Activated CD4-positive, CD25-positive, alpha-beta regulatory T cell treated with anti-CD3 and anti-CD28 coated beads, Interleukin-2, amount 50 U/mL, for 16 hours (primary cell): ENCODE measurements at places on chromosomes 11 and 22.

GRCh38 chr11:89487016-89487415, 4.2 kb downstream of the NOX4 start:
- DNase-seq = no peak

DNA sequence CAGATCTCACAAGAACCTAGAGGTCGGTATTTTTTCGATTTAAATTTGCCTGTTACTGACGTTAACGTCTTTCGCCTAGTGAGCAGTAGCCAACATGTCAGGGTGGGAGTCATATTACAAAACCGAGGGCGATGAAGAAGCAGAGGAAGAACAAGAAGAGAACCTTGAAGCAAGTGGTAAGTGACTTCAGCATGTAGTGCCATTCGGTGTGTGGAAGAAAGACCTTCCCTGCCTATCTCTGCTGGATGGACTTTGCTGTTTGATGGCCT, 750 bp downstream of the XRCC6 start:
- no peak for DNase-seq

GRCh38 chr11:122509899-122510298, 145.6 kb upstream of the UBASH3B start:
- DNase-seq = no peak

GRCh38 chr11:23123753-23124152, 263.5 kb upstream of the CCDC179 start:
- no peak for DNase-seq

GRCh38 chr11:95799546-95799945, 9.2 kb downstream of the CEP57 start:
- no peak for DNase-seq

DNA sequence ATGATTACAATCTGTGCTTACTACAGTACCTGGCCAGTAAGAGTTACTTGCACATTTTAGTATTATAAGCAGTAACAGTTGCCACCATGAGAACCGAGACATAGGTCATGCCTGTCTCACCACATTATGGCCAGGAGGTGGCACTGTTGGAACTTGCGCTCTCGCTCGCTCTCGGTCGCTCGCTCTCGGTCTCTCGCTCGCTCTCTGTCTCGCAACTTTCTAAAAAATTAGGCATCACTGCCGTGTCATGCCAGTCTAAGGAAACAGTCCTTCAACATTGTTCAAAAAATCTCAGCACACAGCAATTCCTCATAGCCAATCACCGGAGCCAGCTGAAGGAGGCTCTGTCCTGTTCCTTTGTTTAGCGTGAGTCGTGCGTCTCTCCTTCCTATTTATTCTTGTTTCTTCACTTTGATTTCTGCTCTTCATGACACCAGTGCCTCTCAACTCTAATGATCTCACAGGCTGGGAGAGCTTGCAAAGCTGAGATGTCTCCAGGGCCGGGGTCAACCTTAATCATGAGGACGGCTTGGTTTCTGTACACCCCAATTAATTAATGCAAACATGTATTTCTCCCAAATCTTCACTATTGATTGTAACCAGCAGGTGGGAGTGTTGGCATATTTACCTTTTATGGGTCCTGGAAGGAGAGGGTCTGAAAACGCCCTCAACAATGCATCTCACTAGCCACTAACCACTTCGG, 6.3 kb upstream of the ADAMTS8 start:
- peak; percentile 30 for DNase-seq

DNA sequence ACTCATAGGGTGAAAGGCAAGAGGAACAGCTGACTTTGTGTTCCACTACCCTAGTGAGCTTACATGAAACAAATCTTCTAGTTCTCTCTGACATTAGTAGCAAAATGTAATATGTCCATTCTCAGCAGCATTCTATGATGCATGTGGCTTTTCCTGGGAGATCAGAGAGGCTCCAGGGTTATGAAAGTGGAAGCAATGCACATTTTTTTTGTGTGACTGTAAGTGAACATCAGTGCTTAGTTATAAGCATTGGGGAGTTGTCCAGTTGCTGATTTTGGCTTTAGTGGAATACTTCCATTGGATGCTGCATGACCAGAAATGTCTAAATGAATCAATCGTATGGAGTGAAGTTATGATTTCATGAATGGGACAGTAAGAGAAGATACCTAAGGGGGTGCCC, 255.9 kb downstream of the FAT3 start:
- no peak for DNase-seq

- no peak for DNase-seq
Measured at GRCh38 chr11:13984616-13985450, 22.3 kb downstream of the SPON1 start.

DNA sequence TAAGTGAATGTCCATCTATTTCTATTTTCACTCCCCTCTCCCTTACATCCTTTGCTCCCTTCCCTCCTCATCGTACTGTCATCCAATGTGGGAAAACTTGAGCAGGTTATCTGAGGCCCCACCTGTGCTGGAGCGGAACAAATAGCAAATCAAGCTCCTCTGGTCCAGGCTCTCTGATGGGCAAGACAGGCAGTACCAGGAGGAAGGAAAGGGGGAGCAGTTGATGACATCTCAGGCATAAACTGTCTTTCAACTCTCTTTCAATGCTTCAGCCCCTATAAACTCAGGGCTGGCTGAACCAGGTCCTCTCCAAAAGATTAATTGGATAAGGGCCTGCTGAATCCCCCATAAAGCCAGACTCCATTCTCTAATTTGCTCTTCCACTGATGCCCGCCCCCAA, 1.5 kb upstream of the CCKBR start:
- DNase-seq = no peak

- no peak for DNase-seq
Measured at GRCh38 chr11:116053548-116053919, 549.3 kb upstream of the CADM1 start.

GRCh38 chr22:45190202-45190872, 26.6 kb downstream of the NUP50 start:
- DNase-seq = no peak

DNA sequence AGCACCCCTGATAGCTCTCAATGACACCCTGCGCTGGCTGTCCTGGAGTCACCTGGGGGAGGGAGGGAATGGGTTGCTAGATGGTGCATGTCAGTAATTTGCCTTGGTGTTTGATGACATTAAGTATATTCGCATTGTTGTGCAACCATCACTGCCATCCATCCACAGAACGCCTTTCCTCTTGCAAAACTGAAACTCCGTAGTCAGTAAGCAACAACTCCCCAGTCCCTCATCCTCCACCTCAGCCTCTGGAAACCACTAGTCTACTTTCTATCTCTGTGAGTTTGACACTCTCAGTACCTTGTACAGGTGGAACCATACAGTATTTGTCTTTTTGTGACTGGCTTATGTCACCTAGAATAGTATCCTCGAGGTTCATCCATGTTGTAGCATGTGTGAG, 62.6 kb downstream of the PKNOX2 start:
- no peak for DNase-seq

- no peak for DNase-seq
Measured at GRCh38 chr11:64430645-64431044, 71.7 kb downstream of the RPS6KA4 start.

- no peak for DNase-seq
Measured at GRCh38 chr22:18974477-18975180, 38.5 kb upstream of the PRODH start.

GRCh38 chr11:122797651-122798050, 40.6 kb upstream of the CRTAM start:
- no peak for DNase-seq

GRCh38 chr11:117495357-117495756, 167.7 kb downstream of the CEP164 start:
- DNase-seq = no peak

GRCh38 chr11:8105133-8105532, 24.1 kb downstream of the TUB start:
- DNase-seq = no peak

DNA sequence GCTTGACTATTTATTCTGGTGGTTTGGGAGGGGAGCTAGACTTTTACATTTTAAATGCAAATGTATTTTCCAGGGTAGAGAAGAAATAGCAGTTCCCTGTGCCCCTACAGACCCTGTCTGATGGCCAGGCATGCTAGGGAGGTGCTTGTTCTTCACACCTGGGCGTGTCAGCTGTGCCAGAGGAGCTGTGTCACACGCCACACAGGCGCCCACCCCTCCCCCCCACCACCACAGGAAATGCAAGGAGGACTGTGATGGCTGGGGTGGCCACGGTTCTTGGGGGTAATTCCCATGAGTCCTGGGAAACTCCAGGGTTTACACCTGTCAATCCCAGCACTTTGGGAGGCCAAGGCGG, 82.2 kb downstream of the FLI1 start:
- no peak for DNase-seq

DNA sequence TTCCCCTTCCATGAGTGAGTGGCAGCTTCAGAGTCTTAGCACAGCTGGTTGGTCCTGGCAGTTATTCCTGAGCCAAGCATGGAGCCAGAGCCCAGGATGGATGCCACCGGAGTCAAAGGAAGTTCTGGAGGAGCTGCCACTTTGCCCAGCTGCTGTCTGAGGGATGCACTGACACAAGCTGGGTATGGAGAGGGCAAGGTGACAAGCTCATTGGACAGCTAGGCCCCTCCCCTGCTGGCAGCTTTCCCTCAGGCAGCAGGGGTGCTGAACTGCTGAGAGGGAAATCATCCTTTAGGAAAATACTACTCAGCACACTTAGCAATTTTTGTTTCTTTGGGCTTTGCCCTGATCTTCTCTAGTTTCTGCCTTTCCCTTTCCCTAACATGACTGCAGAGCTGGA, 99.3 kb upstream of the SESN3 start:
- no peak for DNase-seq
